NCI-H748 treated with DMSO at 0.1 percent for 48 hours (cell line): ENCODE measurements at places on chromosomes 6 and 20.

DNA sequence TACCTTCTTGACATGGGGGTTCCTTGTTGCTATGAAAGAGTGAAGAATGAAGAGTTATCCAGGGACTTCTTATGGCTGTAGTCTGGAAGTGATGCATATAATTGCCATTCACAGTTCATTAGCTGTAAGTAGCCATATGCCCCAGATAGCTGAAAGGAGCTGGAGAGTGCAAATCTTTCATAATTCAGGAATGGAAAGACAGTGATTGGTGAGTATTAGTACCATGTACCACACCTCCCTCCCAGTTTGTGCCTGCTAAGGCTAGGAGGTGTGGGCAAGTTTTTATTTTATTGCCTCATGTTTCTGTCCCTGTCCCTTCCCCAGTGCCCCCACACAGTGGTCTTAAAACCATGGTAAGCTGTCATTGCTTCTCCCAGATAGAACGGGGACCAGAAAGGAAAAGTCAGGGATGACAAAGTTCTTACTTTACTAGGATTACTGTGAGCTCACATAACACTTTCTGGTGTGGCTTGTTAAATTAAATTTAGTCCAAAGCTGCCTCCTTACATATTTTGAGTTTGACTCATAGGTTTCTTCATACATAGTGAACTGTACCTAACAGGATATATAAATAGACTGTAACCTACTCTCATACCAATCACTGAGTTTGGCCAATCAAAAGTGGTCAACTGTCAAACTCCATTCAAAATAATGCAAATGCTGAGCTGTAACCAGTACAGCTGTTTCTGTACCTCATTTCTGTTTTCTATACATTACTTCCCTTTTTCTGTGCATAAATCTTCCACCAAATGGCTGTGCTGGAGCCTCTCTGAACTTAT, 119.4 kb downstream of the RFPL4B start:
- no peak for DNase-seq

DNA sequence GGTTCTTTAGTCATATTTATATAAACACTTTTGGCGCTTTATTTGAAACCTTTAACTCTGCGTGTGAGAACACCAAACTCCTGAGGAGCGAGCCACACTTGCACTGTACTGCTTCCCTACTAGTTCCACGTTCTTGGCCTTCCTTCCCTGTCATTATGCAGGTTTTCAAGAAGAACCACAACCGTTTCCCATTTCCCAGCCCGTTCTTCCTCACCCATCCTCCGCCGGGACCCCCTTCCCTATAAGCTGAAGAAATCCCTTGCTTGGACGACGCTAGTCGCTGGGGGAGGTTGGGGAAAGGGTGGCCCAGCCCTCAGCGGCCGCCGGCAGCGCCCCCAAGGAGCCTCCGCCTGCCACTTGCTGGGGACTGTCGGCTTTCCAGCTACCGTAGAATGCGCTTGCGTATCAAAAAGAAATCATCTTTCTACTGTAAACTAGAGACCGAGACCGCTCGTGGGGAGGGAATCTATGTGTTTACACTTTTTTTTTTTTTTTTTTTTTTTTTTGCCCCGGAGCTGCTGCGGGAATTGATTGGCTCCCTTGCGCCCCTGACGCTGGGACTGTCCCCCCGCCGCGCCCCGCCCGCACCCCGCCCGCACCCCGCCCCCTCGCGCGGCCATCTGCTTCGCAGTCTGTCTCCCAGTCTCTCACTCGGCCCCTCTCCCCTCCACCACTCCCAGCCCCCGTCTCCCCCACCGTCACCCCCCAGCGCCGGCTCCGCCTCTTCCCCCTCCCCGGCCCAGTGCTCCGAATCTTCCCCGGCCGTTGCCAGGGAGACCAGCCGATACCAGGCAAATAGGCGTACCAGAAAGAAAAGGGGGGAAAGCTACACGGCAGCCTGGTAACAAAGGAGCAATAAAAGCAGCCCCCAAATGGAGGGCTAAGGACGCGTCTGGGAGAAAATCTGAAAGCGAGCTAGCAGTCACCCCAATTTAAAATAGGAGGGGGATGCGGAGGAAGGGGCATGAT, 2.3 kb upstream of the MARCKS start:
- DNase-seq = peak; percentile 92

GRCh38 chr6:39280247-39280731, 33.9 kb downstream of the KCNK17 start:
- no peak for DNase-seq

GRCh38 chr6:94389218-94389617, 969.9 kb upstream of the EPHA7 start:
- no peak for DNase-seq

DNA sequence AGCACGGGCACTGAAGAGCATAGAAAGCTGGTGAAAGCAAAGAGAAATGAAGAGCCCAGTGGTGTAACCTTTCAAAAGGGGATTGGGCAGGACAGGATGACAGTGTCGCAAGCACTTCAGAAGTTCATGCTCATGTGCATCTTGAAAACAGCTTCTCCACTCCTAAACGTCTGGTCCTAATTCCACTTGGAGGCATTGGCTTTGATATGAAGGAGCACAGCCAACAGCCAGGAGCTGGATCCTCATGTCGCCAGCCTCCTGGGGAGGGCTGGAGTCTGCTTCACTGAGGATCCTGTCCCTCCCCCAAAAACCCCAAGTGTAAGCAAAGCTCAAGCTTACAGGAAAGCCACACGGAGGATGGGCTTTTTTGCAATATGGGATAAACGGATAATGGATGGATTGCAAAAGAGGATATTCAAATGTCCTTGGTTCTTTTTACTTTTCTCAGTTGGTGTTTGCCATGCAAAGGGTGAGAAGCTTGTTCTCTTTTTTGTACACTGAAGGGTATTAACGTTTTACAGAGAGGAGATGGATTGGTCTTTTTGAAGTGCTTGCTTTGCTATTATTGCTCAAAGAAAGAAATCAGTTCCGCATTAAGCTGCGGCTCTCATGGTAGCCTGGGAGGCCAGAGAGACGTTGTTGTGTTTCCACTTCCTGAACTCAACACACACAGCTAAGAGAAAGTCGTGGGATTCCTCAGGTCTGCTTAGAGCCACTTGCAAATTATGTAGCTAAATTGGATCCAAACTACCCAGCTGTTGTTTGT, 92.2 kb downstream of the SIM1 start:
- no peak for DNase-seq

DNA sequence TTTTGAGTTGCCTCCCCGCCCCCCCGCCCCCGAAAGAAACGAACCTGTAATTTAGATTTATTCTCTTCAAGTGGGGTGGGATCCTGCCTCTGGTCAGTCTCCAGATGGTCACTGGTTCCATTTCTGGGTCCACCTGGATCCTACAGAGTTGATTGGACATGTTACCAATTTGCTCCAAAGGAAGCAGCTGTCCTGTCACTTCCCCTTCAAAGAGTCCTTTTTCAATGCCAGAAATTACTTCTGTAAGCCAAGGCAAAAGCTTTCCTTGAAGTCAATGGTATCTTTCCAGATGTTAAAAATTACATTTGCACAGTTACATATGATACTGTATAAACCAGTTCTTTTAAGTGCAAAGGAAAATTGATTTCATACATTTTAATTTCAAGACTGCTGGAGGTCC, 12.0 kb upstream of the ANKRD60 start:
- no peak for DNase-seq

GRCh38 chr20:609371-609964, 641 bp downstream of the TCF15 start:
- no peak for DNase-seq

DNA sequence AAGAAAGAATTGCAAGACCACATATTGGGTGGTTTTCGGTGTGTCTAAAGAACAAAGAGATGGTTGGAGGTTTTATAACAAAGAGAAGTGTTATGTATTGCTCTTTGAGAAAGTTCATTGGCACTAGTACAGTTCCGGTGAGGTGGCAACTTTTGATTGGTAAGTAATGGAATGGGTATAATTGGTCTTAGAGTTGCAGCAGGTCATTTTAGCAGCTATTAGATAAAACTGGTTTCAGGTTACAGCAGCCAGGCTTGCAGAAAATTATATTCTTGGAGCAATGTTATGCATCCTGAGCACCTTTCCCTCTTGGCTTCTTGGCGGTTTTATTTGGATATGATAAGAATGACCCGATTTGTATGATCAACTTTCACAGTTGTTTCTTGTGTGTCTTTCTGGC, 12.3 kb upstream of the SSTR4 start:
- DNase-seq = no peak

- DNase-seq = no peak
Measured at GRCh38 chr6:102812242-102812641, 1418.7 kb downstream of the GRIK2 start.

- no peak for DNase-seq
Measured at GRCh38 chr20:59276938-59277337, 23.5 kb upstream of the EDN3 start.

DNA sequence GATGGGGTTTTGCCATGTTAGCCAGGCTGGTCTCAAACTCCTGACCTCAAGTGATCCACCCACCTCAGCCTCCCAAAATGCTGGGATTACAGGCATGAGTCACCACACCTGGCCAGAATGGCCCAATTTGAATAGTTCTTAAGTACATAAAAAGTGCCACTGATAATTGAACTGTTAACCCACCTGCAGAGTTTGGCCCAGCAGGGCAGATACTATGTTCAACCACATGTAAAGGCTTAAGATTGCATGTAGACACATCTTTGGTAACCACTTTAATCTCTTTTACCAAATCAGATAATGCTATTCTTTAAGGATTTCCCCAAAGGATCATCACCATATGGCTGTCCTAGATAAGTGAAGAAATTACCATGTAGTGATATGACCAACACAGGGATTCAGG, 21.3 kb upstream of the SGK1 start:
- DNase-seq = no peak

GRCh38 chr6:144969154-144969553, 684.0 kb downstream of the UTRN start:
- no peak for DNase-seq

DNA sequence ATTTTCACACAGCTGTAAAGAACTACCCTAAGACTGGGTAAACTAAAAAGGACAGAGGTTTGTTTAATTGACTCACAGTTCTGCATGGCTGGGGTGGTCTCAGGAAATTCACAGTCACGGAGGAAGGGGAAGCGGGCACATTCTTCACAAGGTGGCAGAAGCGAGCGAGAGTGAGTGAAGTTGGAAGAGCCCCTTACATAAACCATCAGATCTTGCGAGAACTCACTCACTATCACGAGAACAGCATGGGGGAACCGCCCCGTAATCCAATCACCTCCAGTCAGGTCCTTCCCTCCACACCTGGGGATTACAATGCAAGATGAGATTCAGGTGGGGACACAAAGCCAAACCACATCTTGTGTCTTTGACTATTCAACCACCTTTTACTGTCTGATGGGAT, 700.5 kb downstream of the TENT5A start:
- no peak for DNase-seq

DNA sequence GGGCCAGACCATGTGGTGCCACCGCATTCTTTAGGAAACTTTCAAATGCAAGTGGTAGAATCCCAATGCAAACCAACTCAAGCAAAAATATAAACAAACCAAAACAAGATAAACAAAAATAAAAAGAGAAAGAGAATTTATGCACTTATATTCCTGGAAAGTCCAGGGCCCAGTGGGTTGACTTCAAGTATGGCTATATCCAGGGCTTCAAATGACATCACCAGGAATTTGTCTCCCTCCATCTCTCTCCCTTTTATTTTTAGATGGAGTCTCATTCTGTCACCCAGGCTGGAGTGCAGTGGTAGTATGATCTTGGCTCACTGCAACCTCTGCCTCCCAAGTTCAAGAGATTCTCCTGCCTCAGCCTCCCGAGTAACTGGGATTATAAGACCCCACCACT, 56.1 kb upstream of the PNRC1 start:
- DNase-seq = no peak

DNA sequence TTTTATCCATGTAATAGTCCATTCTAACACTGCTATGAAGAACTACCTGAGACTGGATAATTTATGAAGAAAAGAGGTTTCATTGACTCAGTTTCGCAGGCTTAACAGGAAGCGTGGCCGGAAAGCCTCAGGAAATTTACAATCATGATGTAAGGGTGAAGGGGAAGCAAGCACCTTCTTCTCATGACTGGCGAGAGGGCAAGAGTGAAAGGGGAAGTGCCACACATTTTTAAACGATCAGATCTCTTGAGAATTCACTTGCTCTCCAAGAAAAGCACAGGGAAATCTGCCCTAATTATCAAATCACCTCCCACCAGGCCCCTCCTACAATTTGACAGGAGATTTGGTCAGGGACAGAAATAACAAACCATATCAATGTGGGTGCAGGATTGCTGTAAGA, 859.7 kb downstream of the EPHA7 start:
- DNase-seq = no peak

DNA sequence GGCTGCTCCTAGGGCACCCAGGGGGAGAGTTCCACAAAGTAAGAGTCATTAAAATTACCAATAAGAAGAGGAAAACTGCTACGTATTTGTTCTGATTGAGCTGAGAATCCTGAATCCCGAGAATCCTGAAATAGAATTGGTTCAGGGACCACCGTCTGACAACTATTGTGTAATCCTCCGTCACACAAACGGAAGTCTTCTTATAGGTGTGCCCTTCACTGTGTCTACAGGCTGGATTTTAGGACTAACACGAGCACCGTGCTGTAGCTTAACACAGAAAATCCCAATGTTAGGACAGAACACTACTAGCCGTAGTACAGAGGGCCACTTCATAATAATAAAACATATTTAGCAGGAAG, 50.6 kb upstream of the RNF182 start:
- DNase-seq = peak; percentile 88

- DNase-seq = peak; percentile 81
Measured at GRCh38 chr6:95091823-95092436, 485.4 kb upstream of the MANEA start.

GRCh38 chr6:551405-551804, 105.5 kb downstream of the HUS1B start:
- DNase-seq = no peak

GRCh38 chr20:14685183-14685582, 347.8 kb upstream of the FLRT3 start:
- DNase-seq = no peak

DNA sequence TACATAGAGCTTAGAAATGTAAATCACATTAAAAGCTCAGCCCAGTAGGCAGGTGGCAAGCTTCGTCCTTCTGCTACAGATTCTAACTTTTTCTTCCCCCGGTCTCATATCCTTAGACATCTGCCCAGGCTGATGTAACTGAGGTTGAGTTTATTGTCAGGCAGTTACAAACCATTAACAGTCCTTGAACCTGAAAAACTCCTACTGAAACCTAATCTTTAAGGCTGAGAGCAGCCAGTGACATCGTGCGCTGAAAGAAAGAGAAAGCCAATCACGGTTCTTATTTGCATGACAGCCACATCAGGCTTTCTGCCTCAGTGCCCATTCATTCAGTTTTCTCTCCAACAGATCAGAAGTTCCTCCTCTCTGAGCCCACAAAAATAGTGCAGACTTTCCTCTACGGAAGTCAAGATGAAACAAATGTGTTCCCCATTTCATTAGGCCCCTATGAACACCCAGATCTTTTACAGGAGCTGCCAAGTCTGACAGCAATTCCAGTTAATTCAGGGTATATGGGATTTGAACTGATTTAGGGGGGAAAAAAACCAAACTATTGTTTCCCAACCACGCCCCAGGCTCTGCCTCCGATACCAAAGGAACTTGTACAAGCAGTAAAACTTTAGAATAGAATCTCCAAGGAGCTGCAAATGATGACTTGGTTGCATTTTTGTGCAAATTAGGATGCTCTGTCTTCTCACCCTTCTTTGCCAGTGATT, at the start of gene NHSL1:
Gene NHSL1, minus strand, starts transcription at position 192 of the 716 bp plus-strand sequence. CDS start 204 bp downstream, outside the sequence.
- no peak for DNase-seq

- DNase-seq = no peak
Measured at GRCh38 chr6:48775157-48775556, 664.2 kb upstream of the PTCHD4 start.

- DNase-seq = no peak
Measured at GRCh38 chr6:11284996-11285395, 52.5 kb upstream of the NEDD9 start.
